ENCODE measurements at places on chromosomes 2 and 18.

- no peak for DNase-seq
These were observed 563 bp downstream of the KIF3C start for GRCh38 chr2:25981596-25982272.

DNA sequence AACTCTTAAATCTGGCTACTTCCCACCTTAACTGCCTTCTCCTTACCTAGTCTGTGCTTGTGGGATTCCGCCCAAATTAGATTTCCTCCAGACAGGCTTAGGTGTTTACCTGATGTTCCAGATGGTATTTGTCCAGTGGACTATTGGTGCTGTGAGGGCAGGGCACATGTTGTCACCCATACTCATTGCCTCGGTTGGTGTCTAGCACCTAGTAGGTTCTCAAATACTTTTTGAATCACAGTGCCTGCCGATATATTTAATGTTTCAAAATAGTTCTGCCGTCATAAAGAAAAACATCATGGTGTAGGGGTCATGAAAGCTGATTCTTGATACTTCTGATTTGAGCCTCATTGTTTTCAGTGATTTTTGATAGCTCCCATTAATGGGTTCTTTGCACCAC is 1.1 kb downstream of the SEPTIN2 start:
- DNase-seq, result no peak

- no peak for DNase-seq
These were observed 1324.5 kb upstream of the DDX18 start for GRCh38 chr2:116489944-116490343.

DNA sequence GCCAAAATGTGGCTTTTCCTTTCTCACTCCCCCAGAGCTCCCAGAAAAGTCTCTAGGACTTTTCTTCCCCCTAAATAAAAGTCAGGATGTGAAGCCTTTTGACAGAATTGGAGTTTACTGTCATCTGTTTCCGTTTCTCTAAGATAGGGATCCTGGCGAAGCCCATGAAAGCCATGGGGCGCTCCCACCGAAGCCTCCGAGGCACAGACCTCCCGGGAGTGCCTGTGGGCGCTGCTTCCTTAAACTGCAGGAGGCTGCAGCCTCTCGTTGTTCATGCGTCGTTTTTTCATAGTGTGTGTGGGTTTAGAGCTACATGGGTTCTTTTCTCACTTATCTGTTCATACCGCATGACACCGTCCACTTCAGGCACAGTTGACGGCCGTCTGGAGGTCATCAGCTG is 56.8 kb downstream of the ASAP2 start:
- no peak for DNase-seq

- no peak for DNase-seq
These were observed 35.1 kb upstream of the CYBRD1 start for GRCh38 chr2:171487201-171487600.

DNA sequence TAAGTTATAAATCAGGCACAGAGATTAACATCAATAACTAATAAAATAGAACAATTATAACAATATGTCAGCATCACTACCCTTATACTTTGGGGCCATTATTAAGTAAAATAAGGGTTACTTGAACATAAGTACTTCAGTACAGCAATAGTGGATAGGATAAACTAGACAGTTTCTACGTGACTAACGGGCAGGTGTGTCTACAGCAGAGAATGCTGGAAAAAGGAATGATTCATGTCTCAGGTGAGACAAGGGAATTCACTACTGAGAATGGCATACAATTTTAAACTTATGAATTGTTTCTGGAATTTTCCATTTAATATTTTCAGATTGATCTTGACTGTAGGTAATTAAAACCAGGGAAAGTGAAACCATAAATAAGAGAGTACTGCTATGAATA is 5.5 kb downstream of the WDR75 start:
- DNase-seq, result no peak

DNA sequence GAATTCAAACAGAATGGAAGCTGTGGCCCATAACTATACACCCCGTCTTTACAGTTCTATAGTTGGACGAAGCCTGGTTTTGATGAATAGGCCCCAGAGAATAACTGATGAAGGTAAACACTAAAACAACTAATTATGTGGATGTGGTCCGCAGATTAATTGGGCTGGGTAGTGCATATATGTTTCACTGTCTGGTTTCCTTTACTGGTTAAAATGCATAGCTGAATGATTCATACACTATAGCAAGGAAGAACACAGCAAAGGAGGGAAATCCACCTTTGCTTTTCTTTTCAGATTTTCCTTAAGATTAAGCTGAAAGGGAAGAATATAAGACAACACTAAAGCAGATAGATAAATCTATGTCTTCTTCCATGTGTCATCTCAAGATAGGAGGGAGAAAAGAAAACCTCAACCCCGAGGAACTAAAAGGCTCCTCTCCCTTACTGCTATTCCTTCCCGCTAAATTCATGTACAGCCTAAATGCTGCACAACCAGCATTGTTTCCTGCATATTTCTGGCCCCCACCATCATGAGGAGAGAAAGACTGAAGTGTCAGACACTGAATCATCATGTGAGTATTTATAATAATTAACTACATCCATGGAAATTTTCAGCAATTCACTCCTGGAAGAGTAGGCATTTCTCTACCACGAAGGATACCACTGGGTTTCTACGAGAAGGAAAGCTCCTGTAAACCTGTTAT is 297.1 kb upstream of the CCDC68 start:
- no peak for DNase-seq

GRCh38 chr2:140643761-140644187 is 1487.0 kb downstream of the LRP1B start:
- DNase-seq, result no peak

DNA sequence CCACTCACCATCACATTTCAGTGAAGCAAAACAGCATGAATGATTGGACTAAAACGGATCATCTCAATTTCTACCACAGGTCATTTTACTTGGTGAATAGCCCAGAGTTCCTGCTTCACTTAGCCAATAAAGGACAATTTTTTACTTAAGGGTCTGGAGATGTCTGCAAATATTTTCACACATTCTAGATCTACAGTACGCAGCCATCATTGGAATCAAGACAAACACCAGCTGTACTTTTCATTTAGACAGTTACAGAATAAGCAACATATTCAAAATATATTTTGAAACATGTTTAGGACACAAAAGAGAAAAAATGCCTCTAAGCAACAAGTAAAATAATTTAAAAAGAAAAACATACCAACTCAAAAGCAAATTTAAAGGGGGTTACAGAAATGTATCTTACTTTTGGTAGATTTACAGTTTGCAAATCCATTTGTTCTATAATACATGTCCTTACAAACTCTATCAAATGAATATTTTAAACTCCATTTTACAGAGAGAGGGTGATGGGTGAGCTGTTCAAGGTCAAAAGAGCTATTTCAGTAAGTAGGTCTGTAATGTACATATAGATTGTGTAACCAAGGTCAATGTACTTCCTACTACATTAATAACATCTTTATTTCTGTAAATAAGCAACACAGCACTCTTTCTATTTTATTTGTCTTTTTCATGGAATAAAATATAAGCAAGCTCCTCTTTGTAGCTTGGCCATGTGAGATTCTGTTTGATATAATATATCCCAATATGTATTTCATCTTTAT is 13.4 kb downstream of the PPP1R1C start:
- DNase-seq, result no peak

- no peak for DNase-seq
These were observed 1.0 kb upstream of the AAK1 start for GRCh38 chr2:69644506-69644979.

DNA sequence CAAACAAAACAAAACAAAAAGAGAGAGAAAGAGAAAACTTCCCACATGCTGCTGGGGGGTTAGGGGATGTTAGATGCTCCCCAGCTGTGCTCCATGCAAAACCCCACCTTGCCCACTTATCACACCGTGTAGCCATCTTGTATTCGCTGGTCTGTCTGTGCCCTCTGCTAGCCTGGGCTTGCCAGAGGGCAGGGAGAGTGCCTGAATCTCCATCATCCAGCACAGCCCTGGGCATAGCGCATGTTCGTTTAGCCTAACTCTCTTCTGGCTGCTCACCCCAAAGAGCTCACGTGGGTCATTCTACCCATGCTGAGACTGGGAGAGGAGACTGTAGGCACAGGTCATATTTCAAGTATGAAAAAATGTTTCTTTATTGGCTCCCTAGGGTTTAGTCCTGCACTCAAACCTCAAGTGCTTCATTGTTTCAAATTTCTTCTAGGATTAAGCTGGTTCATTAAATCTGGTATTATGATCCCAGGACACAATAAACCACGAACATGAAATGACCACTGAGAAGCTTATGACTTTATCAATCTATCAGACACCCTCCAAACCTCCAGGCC is 100.5 kb downstream of the KCNF1 start:
- no peak for DNase-seq

- no peak for DNase-seq
These were observed 58.5 kb downstream of the HS1BP3 start for GRCh38 chr2:20592106-20593071.

- DNase-seq, result peak; percentile 67
These were observed at the start of gene CBLN2 for GRCh38 chr18:72544092-72544886. Gene CBLN2, minus strand, starts transcription at chr18:72544342. Its CDS starts 2,182 bp downstream, at chr18:72542160.

GRCh38 chr2:74587664-74588277 is 33.3 kb downstream of the DOK1 start:
- DNase-seq, result peak; percentile 81
